ENCODE measurements at places on chromosomes 3 and 15. TPM values are rescaled to one million over a fixed set of nuclear protein-coding genes. Genes with fewer than 3 reads are reported as not detected.
A peak's percentile ranks its signal among the peaks of the same experiment; 100 is the strongest.

GRCh38 chr3:106683953-106684620, 693.2 kb upstream of the CCDC54 start:
- H3K27ac ChIP-seq, result no peak overlapping the region
- DNase-seq, result no peak
- no peak overlapping the region for H3K4me3 ChIP-seq
- no peaks in the 10 kb centered on the region for H3K4me1 ChIP-seq
- H3K27me3 ChIP-seq, result no peaks in the 10 kb centered on the region

GRCh38 chr3:112817271-112817670, 29.4 kb downstream of the CD200R1L start:
- no peak overlapping the region for H3K4me3 ChIP-seq
- no peaks in the 10 kb centered on the region for H3K27me3 ChIP-seq
- no peak overlapping the region for H3K27ac ChIP-seq

- peak overlapping the region; percentile 82 for H3K27ac ChIP-seq
- no peak overlapping the region for H3K4me3 ChIP-seq
- DNase-seq, result no peak
- H3K4me1 ChIP-seq, result peaks cover 32% of the 10 kb centered on the region
Observed at GRCh38 chr3:11195201-11195600, 40.9 kb downstream of the HRH1 start.

- DNase-seq, result no peak
- peaks cover 21% of the 10 kb centered on the region for H3K36me3 ChIP-seq
- H3K4me1 ChIP-seq, result peaks cover 39% of the 10 kb centered on the region
- H3K27me3 ChIP-seq, result no peaks in the 10 kb centered on the region
- H3K27ac ChIP-seq, result no peak overlapping the region
Observed at GRCh38 chr15:67181221-67181639, 73.2 kb downstream of the AAGAB start.

GRCh38 chr15:39125904-39126303, 455.0 kb upstream of the THBS1 start:
- no peak overlapping the region for H3K4me3 ChIP-seq
- no peaks in the 10 kb centered on the region for H3K36me3 ChIP-seq
- H3K27ac ChIP-seq, result peak overlapping the region; percentile 84
- H3K27me3 ChIP-seq, result no peaks in the 10 kb centered on the region

- no peak for DNase-seq
- H3K4me3 ChIP-seq, result no peak overlapping the region
- H3K36me3 ChIP-seq, result no peaks in the 10 kb centered on the region
- H3K4me1 ChIP-seq, result no peaks in the 10 kb centered on the region
- no peaks in the 10 kb centered on the region for H3K27me3 ChIP-seq
Observed at GRCh38 chr3:160828880-160829279, 72.8 kb downstream of the PPM1L start.

DNA sequence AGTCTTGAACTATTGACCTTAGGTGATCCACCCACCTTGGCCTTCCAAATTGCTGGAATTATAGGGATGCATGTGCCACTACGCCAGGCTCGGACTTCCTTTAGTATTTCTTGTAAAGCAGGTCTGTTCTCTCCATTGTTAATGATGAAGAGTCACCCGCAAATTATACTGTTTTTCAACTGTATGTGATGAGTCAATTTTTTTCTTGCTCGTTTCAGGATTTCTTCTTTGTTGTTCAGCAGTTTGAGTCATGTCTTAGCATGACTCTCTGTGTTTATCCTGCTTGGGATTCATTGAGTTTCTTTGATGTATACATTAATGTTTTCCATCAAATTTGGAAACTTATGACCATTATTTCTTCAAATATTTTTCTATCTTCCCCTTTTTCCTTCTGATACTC, 28.9 kb downstream of the GRAMD1C start:
- peak; percentile 61 for DNase-seq
- no peaks in the 10 kb centered on the region for H3K4me1 ChIP-seq
- no peaks in the 10 kb centered on the region for H3K36me3 ChIP-seq
- H3K4me3 ChIP-seq, result no peak overlapping the region
- H3K27ac ChIP-seq, result peak overlapping the region; percentile 44

DNA sequence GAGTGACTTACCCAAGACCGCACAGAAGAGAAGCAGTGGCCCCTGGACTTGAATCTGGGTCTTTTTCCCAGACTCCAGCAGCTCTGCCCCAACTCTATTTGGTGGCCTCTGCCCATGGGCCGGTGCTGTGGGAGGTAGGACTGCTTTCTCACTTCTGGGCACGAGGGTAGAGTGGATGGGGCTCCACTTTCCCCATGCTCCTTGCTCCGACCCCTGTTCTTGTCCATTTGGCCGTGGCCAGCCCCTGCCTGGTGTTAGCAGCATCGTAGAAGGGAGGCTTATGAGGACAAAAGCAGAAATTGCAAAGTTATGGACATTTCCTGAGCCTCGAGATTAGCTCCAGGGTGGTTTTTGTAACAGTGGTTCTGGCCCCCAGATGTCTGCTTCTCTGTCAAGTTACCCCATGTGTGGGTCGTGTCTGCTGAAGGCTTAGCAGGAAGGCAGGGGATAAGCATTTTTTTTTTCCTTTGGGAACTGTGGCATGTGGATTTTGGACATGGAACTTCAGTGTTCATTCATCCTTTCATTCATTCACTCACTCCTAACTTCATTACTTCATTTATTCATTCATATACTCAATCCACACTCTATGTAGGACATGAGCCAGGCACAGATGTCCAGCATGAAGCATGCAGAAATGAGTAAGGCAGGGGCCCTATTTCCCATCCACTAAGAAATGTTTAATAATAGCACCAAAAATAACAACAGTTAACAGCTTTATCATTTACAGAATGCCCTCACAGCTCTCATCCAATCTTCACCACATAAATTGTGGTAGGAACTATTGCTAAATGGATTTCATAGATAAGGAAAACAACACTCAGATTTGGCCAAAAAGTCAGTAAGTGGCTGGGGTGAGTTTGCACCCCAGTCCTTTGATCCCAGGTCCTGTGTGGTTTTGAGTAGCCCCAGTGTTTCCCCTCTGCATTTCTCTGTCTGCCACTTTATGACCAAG, 180.5 kb downstream of the OPA1 start:
- peaks cover 32% of the 10 kb centered on the region for H3K27me3 ChIP-seq
- H3K4me3 ChIP-seq, result no peak overlapping the region
- no peaks in the 10 kb centered on the region for H3K36me3 ChIP-seq

DNA sequence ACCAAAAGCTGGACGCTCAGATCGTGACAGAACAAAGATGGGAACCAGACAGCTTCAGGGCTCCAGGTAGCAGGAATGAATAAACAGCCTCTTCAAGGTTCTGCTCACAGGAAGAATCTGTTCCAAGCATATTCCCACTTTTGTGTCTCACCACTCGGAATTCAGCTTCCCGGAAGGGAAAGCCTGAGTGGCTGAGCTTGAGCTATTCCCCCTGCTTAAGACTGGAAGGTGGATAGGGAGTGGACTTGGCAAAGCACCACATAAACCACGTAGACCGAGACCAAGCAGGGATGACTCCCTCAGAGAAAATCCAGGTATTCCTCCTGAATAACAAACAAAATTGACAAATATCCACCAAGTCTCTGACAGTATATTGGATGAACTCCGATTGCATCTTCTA, 180.2 kb upstream of the NR2F2 start:
- no peak overlapping the region for H3K4me3 ChIP-seq
- no peaks in the 10 kb centered on the region for H3K36me3 ChIP-seq
- H3K27ac ChIP-seq, result no peak overlapping the region
- no peaks in the 10 kb centered on the region for H3K4me1 ChIP-seq
- no peak for DNase-seq

DNA sequence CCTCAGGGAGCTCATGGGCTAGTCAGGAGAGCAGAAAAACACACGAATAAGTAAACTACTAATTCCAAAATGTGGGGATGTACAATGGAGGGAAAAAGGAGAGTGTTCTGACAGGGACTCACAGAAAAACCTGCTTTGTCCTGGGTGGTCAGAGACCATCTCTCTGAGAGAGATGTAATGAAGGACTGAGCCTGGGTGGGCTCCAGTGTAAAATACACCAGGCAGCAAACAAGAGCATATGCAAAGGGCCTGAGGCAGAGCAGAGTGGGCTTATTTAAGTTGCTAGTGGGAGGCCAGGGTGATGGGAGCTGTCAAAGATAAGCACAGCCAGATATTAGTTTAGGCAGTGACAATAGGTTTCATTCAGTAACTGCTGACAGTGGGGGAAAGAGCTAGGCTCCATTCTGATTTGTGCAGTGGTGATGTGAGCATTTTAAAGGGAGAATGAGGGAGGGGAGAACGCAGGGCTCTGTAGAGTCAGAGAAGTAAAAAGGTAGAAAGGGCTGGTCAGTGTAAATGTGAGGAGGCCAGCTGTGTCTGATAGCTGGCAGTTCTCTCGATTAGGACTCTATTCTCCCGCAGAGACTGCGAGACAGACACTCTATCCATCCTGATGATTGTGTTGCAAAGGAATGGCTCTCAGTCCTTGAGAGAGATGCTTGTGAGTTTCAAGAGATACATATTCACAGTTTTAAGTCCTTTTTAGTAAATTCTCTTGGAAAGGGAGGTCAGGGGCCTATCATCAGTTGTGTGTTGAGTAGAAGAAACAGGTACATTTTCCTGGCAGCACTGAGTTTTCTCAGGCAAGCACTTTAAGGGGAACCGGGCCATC, 3.5 kb downstream of the TF start:
- no peak overlapping the region for H3K27ac ChIP-seq
- H3K27me3 ChIP-seq, result peaks cover 22% of the 10 kb centered on the region
- no peaks in the 10 kb centered on the region for H3K36me3 ChIP-seq
- no peak for DNase-seq
- no peak overlapping the region for H3K4me3 ChIP-seq
- H3K4me1 ChIP-seq, result no peaks in the 10 kb centered on the region

Gene HTR3E
- total RNA-seq, result not detected

Gene FOXL2NB
- 5.2 TPM for total RNA-seq

All from astrocyte (in vitro differentiated cells and primary cell).